ENCODE measurements at places on chromosomes 12 and 14. TPM values are rescaled to one million over a fixed set of nuclear protein-coding genes. Genes with fewer than 3 reads are reported as not detected.

Gene VPS33A
- total RNA-seq, result 19.9 TPM

Gene PNN
- total RNA-seq, result 84.1 TPM

Gene FAM90A1
- 0.65 TPM for total RNA-seq

Gene CLEC1B
- not detected for total RNA-seq

Gene NDRG2
- 188 TPM for total RNA-seq

Gene TM7SF3
- 92.9 TPM for total RNA-seq

Gene DAO
- total RNA-seq, result not detected

Gene PDE3A
- 6.5 TPM for total RNA-seq

Gene PROX2
- total RNA-seq, result 0.13 TPM

Gene MORN3
- 1.8 TPM for total RNA-seq

Gene LMNTD1
- total RNA-seq, result not detected

Gene AICDA
- total RNA-seq, result not detected

Gene BATF
- total RNA-seq, result 19.4 TPM

Gene OVCH1
- total RNA-seq, result 0.18 TPM

Gene NKX2-1
- total RNA-seq, result not detected

Gene RILPL1
- total RNA-seq, result 20.2 TPM

Gene CISTR
- total RNA-seq, result not detected

Gene SSPN
- total RNA-seq, result 38.5 TPM

Gene CEBPE
- total RNA-seq, result not detected

Gene NOS1
- total RNA-seq, result 0.10 TPM

Gene CFAP251
- total RNA-seq, result 3.9 TPM

Gene PLD4
- 2.6 TPM for total RNA-seq

Gene TRPV4
- total RNA-seq, result 3.6 TPM

Gene KCNA5
- 0.13 TPM for total RNA-seq

Gene KRT72
- not detected for total RNA-seq

Gene PSMD9
- total RNA-seq, result 43.3 TPM

Gene MYH6
- not detected for total RNA-seq

Gene C12orf54
- 1.5 TPM for total RNA-seq

Gene DEGS2
- total RNA-seq, result 59.9 TPM

Gene LTBP2
- 6.8 TPM for total RNA-seq

Gene MUCL1
- total RNA-seq, result not detected

Gene CLEC4C
- total RNA-seq, result not detected

Gene FIGNL2
- total RNA-seq, result 0.91 TPM

Gene EID3
- total RNA-seq, result 4.7 TPM

Gene SPX
- total RNA-seq, result not detected

Gene KRT82
- total RNA-seq, result not detected

Gene FOXA1
- total RNA-seq, result 126 TPM

Gene ADCY4
- 61.7 TPM for total RNA-seq

Gene APOF
- total RNA-seq, result not detected

Gene PELI2
- total RNA-seq, result 15.5 TPM

Gene SDS
- total RNA-seq, result 6.4 TPM
